ENCODE measurements at places on chromosomes 6 and 20.

GRCh38 chr6:56404599-56404998, 157.2 kb upstream of the COL21A1 start:
- no peak for DNase-seq

- DNase-seq = peak; percentile 73
Measured at GRCh38 chr6:28643017-28643740, 117.5 kb downstream of the GPX5 start.

DNA sequence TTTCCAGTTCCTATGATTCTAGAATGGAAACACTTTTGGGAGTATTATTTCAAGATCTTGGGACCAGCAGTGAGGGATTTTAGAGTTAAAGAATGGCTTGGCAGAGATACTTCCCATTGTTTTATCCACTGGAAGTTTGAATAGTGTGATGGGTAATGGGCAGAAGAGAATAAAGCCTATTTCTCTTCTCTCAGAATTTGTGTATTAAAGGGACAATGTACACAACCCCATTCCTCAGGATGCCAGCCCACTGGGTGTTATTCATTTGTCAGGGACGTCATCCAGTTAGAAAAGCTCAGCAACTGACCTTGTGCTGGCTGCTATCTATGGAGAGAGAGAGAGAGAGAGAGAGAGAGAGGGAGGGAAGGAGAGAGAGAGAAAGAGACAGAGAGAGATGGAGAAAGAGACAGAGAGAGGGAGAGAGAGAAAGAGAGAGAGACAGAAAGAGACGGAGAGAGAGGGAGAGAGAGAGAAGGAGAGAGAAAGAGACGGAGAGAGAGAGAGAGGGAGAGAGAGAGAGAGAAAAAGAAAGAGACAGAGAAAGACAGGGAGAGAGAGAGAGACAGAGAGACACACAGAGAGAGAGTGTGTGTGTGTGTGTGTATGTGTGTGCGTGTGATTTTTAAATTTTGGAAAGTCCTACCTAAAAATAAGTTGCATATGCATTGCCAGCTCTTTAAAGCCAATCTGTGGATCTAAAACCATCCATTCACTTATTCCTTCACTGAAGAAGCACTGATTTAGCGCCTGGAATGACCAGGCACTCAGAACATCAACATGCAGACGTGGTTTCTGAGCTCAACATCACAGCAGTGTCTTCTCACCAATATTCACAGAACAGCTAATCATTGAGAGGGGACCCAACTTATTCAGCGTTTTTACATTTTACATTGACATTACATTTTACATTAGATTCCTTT, 388.8 kb downstream of the THBS2 start:
- DNase-seq = no peak

DNA sequence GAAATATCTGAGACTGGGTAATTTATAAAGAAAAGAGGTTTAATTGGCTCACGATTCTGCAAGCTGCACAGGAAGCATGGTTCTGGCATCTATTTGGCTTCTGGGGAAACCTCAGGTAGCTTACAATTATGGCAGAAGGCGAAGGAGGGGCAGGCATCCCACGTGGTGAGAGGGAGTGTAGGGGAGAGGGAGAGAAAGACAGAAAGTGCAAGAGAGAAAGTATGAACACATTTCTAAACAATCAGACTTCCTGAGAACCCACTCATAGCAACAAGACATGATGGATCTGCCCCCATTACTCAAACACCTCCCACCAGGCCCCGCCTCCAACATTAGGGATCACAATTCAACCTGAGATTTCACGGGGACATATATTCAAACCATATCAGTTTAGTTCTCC, 107.4 kb downstream of the PERP start:
- no peak for DNase-seq

DNA sequence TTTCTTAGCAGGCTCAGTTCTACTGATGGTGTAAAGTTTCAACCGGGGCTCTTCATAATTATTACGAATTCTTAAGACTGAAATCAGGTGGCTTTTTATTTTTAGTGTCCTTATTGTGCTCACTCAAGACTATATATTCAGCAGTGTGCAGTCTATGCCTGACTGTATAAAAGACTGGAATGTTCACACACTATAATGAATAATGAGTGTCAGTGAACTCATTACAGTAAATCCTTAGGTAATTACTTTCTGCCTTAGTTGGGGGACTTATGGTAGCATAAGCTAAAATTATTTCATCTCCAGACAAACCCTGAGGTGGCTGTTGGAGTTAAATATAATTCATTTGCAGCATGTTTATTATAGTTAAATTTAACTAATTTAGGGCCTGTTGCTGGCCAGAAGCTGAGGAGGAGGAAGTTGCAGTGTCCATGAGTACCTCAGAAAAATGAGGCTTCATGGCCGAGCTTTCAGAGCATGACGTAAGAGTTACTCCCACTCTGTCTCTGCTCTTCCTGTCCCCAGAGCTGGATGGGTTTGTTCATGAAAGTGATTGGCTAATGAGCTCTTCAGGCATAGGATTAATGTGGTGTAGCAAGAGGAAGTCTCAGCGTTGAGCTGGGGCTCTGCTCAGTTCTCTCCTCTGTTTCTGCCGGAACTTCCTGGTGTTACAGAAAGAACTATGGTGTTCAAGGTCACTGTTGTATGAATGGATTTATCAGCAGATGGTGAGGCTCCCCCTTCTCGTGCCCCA, 335.7 kb downstream of the NRN1 start:
- DNase-seq = no peak

DNA sequence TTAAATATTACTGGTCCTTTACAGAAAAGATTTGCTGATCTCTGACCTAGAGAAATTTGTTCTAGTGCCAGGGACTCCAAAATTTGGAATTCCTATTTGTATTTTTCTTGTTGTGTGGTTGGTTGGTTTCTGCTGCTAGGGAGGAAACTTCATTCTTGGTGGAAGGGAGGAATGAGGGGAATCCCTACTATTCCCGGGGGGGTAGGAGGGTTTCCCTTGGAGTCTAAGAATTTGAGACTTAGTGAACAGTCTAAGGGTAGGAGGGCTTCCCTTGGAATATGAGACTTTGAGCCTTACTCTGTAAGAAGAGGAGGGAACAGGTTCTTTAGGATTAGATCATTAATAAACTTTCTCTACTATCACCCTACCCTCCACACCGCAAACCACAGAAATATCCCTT, 67.1 kb upstream of the ADGRF1 start:
- no peak for DNase-seq

DNA sequence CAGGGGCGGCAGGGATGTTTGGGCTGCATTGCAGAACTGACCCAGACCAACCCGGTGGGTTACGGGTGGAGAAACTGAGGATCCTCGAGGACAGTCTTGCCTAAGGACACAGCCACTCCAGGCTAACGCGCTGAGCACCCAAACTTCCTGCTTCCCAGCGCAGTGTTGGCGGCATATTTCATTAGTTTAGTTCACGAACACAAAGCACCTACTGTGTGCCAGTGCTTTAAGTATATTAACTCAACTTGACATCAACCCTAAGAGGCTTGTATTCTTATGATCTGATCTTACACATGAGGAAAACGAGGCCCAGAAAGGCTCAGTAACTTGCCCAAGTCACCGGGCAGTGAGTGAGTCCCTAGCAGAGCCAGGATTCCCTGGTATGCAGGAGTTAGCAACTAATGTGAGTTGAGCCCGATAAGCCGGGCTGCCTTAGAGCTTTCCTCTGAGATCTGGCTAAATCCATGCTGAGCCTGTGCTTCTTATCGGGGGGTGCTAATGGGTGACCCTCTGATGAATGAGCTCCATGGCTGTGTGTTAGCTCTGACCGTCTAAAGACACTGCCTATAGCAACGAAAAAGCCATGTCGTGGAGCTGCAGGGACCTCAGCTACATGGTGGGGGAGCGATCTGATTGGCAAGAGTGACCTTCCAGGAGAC, 92.7 kb downstream of the CD40 start:
- no peak for DNase-seq

DNA sequence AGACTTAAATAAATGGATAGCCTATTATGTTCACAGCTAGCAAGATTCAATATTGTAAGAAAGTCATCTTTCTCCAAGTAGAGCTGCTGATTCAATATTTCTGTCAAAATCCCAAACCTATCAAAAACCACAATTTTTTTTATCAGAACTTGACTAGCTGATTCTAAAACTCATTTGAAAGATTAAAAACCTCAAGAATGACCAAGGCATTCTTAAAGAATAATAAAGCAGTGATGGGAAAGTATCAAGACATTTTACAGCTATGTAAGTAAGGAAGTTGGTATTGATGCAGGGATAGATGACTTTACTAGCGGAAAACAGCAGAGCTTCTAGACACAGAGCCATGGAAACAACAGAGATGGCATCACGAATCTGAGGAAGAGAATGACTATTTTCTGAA, 64.7 kb downstream of the SAMD3 start:
- no peak for DNase-seq

DNA sequence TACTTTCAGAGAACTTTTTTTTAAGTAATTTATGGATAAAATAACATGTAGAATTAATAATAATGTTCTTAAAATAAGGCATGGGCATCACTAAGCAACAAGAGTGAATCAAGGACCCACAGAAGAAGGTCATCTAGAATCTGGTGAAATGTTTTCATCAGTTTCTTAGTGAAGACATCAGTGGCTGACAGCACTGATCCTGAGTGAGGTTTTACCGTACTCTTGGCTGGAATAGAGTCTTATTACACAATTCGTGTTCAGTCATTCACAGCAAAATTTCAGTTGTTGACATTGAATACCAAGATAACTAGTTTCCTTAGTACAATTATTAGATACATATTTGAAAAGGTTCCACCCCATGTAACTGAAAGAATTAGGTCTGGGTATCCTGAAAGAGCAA, 140.4 kb downstream of the C6orf58 start:
- DNase-seq = no peak

GRCh38 chr6:108744996-108745395, 103.2 kb upstream of the ARMC2 start:
- DNase-seq = no peak

DNA sequence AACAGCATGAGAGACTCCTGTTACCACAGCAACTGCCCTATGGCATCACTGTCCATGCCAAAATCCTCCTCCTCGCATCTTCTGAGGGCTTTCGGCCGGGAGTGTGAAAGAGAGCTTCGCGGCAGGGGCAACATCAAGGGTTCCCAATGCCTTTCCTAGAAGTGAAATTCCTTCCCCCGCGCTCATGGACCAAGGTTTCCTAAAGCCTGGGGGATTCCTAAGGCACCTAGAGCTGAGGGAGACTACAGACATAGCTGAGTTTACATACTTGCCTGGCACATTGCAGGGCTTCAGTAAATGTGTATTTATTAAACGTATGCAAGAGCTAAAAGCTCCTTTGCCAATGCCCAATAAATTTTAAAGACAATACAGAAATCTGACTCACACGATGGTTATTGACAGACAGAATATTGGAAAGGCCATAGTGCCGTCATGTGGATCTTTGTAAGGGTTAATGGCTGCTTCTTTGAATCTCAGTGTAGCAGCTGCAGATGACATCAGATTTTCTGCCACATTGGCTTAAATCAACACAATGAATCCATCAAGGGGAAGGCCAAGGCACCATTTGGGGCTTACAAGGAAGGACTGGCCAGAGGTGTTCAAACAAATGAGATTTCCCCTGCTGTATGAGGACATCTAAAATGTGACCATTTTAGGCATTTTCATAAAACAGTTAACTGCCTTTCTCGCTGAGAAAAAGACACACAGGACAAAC, 281.2 kb upstream of the JARID2 start:
- no peak for DNase-seq

DNA sequence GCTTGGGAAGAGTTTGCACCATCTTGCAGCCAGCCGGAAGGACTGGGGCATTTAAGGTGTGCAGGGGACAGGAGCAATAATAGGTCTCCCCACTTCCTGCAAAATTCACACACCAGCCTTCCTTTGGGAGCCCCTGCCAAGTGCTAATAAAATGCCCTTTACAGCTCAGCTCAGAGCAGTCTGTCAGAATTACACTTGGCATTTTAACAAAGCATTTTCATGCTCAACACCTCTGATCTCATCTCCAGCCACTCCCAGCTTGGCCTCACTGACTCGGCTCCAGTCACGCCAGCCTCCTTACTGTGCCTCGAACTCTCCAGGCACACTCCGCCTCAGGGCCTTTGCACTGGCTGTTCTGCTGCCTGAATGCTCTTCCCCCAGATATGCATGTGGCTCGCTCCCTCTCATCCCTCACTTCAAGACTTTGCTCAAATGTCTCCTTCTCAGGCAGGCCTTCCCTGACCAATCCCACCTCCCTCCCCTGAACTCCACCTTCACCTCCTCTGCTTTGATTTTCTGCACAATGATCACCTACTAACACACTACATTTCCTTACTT, 43.7 kb downstream of the GRM4 start:
- DNase-seq = no peak

- no peak for DNase-seq
Measured at GRCh38 chr6:152161501-152161900, 354.0 kb downstream of the ESR1 start.

- no peak for DNase-seq
Measured at GRCh38 chr6:27144740-27145079, 102.8 kb upstream of the PRSS16 start.

- no peak for DNase-seq
Measured at GRCh38 chr6:167005350-167006159, 6.4 kb downstream of the CEP43 start.

GRCh38 chr20:20014659-20015058, 2.5 kb upstream of the NAA20 start:
- no peak for DNase-seq

GRCh38 chr20:4709261-4710105, 12.2 kb upstream of the PRND start:
- DNase-seq = no peak

DNA sequence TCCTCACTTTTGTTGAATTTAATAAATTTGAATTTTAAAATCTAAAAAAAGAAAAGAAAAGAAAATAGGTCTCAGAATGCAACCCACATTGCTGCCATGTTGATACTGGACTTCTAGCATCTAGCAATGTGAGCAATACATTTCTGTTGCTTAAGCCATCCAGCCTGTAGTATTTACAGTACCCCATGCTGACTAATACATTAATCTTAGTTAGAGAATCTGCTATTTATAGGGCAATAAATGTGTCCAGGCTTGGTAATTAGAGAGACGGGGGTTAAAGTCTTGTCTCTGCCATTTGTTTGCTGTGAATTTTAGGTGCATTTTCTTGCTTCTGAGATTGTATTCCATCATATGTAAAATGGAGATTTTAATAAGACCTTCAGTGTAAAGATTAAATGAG, 471.3 kb downstream of the DHX35 start:
- no peak for DNase-seq

DNA sequence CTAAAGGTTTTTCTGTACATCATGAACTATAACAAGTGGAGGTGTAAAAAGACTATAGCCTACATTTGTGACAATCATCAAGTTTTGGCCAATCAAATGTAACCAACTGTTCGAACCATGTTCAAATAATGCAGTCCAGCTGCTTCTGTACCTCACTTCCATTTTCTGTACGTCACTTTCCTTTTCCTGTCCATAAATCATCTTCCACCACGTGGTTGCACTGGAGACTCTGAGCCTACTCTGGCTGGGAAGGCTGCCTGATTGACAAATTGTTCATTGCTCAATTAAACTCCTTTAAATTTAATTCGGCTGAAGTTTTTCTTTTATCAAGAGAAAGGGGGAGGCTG, 270.4 kb upstream of the JARID2 start:
- no peak for DNase-seq

DNA sequence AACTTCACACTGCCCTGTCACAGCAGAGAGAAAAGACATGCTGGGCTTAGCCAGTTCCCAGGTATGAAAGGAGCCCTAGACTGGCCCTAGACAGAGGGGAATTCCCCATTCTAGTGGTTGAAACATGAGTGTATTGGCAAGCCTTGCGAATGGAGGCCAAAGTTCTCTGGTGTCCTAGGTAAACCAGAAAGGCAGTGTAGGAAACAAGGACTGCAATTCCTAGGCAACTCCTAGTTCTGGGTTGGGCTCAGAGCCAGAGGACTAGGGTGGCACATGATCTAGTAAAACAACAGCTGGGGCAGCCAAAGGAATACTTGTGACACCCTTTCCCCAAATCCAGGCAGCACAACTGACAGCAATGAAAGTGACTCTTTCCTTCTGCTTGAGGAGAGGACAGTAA, 265.0 kb upstream of the EPHA7 start:
- no peak for DNase-seq

Measured in H9 (cell line).